Activated CD4-positive, alpha-beta T cell treated with anti-CD3 and anti-CD28 coated beads for 4 hours (primary cell): ENCODE measurements at places on chromosomes 1 and 21.

DNA sequence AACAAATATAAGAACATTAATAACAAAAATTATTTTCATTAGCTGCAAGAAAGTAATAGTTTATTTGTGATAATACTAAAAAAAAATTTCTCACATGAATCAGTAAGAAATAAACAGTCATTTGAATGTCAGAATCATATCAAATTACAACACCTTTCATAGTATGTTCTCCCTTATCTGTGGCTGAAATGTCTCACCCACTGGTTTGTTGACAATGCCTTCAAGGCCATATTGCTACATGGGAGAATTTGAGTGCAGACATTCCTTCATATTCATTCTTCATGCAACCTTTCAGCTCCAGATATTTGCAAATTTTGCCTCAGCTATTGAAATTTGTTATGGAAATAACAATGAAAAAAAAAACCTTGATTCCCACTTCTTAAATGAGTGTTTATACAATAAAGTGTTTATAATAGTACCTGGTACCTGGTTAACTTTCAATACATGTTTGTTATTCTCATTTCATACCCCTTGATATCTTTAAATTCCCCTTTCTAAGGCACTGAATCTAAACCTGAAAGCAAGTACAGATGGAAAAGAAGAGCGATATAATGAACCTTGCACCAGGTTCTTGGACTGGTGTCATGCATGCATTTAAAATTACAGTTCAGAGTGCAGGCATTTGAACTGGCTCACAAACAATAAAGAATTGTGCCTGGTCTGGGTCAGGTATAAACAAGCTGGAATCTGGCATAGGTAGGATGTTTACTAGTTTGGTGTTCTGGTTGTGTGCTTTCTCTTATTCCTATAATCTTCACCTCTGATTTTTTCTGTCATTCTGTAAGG lies 242.2 kb upstream of the ADGRL2 start:
- DNase-seq = no peak

DNA sequence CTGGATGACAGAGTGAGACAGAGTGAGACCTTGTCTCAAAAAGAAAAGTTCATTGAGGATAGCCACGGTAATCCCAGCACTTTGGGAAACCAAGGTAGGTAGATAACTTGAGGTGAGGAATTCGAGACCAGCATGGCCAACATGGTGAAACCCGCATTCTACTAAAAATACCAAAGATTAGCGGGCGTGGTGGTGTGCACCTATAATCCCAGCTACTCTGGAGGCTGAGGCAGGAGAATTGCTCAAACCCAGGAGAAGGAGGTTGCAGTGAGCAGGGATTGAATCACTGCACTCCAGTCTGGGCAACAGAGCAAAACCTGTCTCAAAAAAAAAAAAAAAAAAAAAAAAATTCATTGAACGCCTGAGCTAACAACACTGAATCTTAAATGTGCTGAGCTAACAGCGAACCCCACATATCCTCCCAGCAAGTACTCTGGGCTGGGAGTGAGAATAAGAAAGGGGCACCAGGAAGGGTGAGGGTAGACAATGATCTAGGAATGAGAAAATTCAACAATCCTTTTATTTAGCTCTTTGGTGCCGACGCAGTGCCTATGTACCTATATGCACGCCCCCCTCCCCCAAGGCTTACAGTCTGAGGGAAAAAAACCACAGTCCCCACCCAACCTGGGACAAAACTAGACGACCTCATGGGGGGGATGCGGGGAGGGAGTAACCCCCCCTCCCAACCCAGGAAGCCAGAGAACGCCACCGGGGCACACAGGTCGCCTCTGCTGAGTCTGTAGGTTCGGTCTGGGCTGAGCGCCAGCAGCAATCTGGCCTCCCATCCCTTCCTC lies 1.4 kb upstream of the CACNA1S start:
- no peak for DNase-seq

- no peak for DNase-seq
These were observed 766.4 kb upstream of the ADGRL2 start for GRCh38 chr1:81034291-81034690.

- peak; percentile 36 for DNase-seq
These were observed at the start of gene PSEN2 for GRCh38 chr1:226870401-226871279. Gene PSEN2, plus strand, starts transcription at chr1:226870616. Its CDS starts 11,292 bp downstream, at chr1:226881908.

- DNase-seq = no peak
These were observed 3.6 kb downstream of the PSEN2 start for GRCh38 chr1:226873771-226874578.

DNA sequence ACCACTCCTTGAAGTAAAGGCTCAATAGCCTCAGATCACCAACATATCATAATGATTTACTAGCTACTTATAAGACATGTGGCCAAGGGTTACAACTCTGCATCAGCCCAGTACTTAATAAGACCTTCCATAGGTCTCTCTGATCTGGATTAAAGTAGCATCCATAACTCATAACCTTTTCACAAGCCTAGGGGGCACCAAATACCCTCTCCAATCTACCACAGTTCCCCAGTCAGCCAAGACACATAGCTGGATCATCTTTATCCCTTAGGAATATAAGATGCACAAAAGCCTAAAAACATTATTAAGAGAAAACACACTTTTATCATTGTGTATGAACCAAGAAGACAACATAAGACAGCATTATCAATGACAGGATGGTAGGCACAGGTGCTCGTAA lies 22.1 kb downstream of the SSX2IP start:
- DNase-seq = no peak

DNA sequence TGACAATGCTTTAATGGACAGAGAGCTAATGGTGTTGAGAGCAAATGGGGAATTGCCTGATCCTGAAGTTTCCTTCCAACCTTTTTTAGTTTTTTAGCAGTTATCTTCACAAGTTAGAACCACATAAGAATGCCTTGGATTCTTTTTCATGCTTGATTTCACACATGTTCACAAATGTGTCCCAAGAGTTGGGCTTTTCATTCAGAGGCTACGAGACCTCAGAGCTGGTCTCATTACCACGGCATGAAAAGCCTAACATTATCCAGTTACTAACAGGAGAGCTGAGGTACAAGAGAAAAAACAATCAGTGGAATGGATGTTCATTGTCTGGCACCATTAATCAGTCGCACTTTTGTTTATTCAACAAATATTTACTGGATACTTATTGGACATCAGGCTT lies 340.6 kb downstream of the ZNF326 start:
- no peak for DNase-seq

DNA sequence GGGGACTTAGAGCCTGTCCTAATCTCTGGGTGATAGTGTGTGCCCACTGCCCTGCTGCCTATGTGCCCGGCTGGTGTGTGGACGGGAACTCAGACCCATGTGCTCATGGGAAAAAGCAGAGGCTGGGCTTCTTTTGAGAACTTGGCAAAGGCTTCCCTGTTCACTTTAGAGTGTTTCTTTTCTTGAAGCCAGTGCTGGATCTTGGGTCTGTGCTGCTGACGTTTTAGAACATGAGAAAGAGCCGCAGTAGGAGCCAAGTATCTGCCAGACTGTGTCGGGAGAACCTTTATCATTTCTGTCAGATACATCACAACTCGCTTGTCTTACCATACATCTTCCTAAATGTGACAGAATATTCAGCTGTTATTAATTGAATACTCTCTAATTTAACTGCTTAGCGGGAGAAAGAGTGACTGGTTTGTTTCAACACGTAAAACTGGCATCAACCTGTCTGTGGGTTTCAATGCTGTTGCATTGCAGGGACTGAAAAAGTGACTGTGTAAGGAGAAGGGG lies 195.2 kb downstream of the PBX1 start:
- no peak for DNase-seq

DNA sequence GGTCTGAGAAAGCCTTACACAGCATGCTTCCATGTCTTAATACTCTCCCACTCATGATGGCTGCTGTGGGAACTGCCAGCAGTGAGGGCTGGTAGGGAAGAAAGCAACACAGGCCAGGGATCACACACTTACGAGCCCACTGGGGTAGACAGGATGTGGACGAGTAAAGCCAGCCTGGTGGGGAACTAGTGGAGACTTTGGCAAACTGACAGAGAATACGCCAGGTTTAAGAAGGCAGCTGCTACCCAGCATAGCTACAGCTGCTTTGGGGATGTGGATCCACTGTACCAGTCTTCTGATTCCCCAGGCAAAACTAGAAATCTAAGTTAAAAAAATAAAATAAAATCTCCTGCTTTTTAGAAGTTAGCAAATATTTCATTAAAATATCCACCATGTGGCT lies 664.0 kb downstream of the SMYD3 start:
- DNase-seq = no peak

DNA sequence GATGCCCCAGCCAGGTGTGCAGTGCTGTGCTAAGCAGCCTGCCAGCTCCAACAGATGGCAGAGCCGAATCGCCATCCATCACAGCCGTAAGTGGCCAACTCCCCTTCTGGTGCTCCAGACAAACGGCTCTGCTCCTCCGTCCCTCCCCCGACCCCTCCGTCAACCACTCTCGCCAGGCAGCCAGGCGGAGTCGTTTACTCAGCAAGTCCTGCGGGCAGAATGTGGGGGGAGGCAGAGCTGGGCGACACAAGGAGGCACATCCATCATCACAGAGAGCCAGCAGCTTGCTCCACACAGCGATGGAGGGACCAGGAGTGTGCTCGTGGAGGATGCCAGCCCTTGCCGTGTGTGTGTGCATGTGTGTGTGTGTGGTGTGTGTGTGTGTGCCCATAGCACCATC lies 206.6 kb upstream of the GRIK3 start:
- DNase-seq = no peak

DNA sequence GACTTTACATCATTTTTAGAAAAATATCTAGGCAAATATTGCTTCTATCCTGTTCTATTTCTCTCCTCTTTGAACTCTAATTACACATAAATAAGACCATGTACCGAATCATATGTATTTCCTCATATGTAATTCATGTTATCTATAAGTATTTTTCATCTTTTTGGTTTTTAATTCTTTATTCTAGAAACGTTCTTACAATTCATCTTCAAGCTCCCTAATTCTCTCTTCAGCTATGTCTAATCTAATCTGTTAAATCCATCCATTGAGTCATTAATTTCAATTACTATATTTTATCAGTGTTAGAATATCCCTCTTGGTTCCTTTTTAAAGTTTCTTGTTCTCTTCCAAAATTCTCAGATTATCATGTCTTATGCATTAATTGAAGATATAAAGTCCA lies 61.8 kb downstream of the DUSP10 start:
- no peak for DNase-seq

DNA sequence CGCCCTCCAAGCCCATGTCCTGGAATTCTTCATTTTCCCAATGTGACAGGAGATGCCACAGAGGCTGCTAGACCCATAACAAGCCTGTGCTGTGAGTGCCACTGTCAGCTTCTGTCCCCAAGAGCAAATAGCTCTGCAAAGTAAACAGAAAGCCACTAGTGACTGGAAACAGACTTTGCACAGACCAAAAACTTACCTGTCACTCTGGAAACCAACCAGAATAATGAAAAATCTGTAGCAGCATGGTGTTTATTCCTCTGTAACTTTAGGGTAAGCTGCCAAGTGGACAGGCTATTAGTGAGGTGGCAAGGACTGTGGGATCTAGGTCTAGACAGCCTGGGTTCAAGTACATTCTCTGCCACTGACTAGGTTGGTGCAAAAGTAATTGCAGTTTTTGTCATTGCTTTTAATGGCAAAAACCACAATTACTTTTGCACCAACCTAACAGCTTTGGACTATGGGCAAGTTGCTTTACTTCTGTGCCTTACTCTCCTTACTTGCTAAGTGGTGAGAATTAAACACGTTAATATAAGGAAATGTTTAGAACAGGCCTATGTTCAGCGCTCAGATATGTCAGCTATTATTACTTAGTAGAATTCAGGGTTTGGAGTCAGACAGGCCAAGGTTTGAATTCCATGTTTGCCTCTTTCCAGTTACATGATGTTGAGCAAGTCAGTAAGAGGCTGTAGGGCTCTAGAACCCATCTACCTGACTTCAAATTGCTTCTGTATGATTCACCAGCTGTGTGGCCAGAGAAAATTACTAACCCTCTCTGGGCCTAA lies at the start of gene C8B:
TSS of gene C8B (minus strand) at position 100 of the 782 bp plus-strand sequence. CDS start at position 33, 67 bp downstream.
- no peak for DNase-seq

DNA sequence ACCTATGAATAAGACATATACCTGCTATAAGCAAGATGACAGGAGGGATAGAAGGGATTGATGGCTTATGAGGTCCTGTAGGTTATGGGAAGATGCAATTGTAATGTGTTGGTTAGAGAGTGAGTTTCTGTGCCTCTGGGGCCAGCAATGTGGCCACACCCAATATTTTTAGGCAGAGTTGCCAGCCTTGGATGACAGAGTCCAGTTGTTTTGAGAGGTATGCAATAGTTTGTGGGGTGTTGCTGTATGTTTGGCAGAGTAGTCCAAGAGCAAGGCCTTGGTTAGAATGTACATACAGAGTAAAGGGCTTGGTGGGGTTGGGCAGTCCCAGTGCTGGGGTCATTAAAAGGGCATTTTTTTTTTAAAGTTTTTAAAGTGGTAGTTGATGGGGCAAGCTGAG lies 36.6 kb upstream of the PLA2G5 start:
- DNase-seq = no peak

DNA sequence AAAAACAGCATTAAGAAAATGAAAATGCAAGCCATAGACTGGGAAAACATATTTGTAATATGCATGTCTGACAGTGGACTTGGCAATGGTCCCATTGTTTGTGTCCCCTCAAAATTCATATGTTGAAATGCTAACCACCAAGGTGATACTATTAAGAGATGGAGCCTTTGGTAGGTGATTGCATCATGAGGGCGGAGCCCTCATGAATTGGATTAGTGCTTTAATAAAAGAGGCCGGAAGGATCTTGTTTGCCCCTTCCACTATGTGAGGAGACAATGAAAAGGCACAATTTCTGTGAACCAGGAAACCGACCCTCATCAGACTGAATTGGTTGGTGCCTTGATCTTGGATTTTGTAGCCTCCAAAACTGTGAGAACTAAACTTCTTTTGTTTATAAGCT lies 232.3 kb downstream of the GPR52 start:
- no peak for DNase-seq

- no peak for DNase-seq
These were observed 561.1 kb downstream of the NPHP4 start for GRCh38 chr1:5430911-5431697.

- DNase-seq = no peak
These were observed 79.8 kb downstream of the USP1 start for GRCh38 chr1:62516600-62516999.

DNA sequence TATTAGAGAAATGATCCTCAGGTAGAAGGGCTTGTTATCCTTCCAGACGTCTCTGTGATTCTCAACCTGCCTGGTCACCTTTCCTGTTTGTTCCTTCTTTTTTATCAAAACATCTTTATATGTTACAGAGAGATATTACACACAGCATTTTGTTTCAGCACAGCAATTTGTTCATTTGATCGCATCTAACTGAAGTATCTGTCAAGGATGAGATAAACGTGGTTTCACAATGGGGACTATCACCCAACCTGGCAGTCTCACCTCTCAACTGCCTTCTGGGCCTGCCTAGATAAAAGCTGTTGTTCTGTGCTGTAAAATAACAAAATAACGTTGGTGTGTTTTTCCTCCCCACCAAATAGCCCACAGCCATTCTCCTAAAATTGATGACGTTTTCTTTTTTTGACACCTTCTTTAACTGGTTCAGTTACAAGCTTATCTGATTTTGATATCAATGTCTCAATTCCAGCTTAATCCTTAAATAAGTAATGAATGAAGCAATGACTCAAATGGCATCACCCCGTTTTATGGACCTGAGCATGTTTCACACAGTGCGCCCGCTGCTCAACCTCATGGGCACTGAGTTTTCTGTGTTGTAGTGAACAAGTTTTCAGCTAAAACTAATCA lies 367.9 kb upstream of the RUNX1 start:
- no peak for DNase-seq
